ENCODE measurements at places on chromosomes 3 and 15.
A peak's percentile ranks its signal among the peaks of the same experiment; 100 is the strongest.

- no peak for DNase-seq
Observed at GRCh38 chr15:30984542-30984941, 6.9 kb downstream of the MTMR10 start.

DNA sequence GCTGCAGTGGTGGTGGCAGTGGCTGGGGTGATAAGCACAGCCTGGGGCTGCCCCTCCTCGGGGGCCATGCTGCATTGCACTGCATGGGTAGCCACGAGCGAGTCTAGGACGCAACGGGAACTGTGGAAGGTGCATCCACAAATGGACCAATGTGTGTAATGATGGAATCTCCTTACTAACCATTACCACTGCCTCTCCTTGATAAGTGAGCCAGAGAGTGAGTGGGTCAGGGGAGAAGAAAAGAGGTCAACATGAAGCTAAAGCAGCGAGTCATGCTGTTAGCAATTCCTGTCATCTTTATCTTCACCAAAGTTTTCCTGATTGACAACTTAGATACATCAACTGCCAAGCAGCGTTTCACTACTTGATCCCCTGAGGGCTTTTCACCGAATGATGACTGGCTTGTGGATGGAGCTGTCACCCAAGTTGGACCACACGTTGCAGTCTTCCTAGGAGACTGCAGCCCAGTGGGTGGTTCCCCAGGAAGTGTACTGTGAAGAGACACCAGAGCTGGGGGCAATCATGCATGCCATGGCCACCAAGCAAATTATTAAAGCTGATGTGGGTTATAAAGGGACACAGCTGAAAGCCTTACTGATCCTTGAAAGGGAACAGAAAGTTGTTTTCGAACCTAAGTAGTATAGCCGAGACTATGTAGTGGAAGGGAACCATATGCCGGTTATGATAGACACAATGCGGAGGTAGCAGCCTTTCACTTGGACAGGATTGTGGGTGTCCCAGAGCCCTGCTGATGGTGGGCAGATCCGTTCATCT is 20.6 kb downstream of the SAMD7 start:
- peak; percentile 9 for DNase-seq

- DNase-seq: no peak
Observed at GRCh38 chr3:126677862-126678503, 23.1 kb upstream of the TXNRD3 start.

- DNase-seq: no peak
Observed at GRCh38 chr3:101185341-101185740, 135.0 kb downstream of the IMPG2 start.

- no peak for DNase-seq
Observed at GRCh38 chr3:158718490-158719170, 13.6 kb downstream of the RARRES1 start.

- DNase-seq: peak; percentile 71
Observed at GRCh38 chr3:57057351-57057750, 3.1 kb upstream of the SPATA12 start.

- DNase-seq: peak; percentile 90
Observed at GRCh38 chr15:92714477-92715401, 59.2 kb upstream of the FAM174B start.

GRCh38 chr3:123660900-123661299 is 76.0 kb upstream of the HACD2 start:
- DNase-seq: peak; percentile 18

DNA sequence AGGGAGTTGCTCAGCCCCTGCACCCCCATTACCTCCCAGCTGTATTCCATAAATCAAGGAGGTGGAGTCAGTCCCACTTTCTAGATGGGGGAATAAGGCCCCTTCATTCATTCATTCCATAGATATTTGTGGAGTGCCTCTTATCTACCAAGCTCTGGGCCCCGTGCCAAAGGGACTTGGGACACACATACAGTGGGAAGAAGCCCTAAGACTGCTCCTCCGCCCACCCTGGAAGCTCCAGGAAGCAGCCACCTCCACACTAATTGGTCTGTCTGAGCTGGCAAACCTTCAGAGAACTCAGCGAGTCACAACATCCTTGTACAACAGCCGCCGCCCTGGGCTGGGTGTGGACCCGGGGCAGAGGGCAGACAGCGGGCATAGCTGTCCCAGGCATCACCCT is 6.4 kb downstream of the STRA6 start:
- no peak for DNase-seq

DNA sequence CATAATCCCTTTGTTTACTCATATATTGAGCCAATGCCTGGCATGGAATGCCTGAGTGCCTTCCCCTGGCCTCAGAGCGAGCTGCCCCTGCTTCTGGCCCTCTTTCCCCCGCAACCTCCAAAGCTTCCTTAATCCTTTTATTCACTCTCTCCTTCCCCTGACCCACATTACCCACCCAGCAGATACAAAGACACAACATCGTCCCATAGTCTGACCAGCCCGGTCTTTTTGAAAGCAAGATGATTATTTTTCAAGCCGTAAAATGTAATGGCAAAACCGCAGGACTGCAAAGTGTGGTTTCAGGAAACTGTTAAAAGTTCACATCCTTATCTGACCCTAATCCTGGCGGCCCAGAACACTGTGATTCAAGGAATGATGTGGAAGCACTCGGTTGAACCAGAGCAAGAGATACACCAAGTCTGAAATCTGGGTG is 78.4 kb upstream of the LRTM1 start:
- no peak for DNase-seq

GRCh38 chr15:69034352-69034751 is 19.9 kb downstream of the NOX5 start:
- no peak for DNase-seq

DNA sequence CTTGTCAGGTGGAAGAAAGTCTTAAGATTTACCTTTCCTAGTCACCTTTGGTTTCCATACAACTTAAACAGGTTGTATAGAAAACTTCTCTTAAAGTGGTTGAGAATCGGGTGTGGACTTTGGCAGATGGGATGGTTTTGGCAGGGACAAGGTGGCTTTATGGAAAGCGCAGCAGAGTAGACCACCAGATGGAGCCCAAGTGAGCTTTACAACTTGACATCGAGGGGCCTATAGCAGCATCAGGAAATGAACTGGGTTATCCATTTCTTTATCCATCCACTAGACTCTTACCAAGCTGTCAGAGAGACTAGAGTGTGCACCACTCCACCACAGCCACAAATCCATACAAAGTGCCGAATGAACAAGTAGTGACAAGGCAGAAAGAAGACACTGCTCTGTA is 85.3 kb upstream of the MBNL1 start:
- DNase-seq: peak; percentile 91

DNA sequence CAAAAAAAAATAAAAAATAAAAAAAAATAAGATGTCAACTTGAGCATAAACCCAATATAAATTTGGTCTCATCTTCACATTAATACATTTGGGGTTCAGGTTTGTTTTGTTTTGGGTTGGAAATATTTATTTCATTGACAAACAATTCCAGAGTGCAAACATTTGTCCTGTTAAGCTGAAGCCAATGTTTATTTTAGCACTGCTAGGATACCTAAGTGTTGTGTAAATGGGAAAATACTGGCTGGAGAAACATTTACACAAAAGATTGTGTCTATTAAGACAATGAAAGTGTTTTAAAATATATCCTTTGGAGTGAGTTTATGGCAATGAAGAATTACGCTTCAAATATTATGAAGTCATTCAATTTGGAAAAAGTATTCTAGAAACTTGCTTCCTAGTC is 91.1 kb downstream of the MEIS2 start:
- no peak for DNase-seq

DNA sequence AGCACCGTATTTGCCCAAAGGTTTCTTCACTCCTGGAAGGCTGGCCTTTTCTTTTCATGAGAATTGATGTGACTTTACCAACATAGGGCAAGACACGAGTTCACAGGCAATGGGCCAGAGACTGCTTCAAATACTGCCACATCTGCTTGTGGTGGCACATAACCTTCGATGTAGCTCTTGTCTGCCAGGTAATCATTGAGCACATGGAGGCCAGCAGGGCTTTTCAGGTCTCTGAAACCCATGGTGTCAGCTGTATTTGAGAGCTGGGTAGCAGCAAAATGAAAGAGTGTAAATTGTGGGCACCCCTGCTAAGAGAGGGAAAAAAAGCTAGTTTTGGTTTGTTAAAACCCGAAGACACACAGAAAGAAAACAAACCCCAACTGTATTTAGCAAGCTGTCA is 200.7 kb downstream of the NAALADL2 start:
- DNase-seq: no peak

- DNase-seq: no peak
Observed at GRCh38 chr15:74712311-74712710, 13.0 kb downstream of the CYP1A1 start.

GRCh38 chr15:90839187-90840071 is 29.0 kb upstream of the FURIN start:
- peak; percentile 94 for DNase-seq

GRCh38 chr15:71290002-71290401 is 174.7 kb downstream of the THSD4 start:
- no peak for DNase-seq

DNA sequence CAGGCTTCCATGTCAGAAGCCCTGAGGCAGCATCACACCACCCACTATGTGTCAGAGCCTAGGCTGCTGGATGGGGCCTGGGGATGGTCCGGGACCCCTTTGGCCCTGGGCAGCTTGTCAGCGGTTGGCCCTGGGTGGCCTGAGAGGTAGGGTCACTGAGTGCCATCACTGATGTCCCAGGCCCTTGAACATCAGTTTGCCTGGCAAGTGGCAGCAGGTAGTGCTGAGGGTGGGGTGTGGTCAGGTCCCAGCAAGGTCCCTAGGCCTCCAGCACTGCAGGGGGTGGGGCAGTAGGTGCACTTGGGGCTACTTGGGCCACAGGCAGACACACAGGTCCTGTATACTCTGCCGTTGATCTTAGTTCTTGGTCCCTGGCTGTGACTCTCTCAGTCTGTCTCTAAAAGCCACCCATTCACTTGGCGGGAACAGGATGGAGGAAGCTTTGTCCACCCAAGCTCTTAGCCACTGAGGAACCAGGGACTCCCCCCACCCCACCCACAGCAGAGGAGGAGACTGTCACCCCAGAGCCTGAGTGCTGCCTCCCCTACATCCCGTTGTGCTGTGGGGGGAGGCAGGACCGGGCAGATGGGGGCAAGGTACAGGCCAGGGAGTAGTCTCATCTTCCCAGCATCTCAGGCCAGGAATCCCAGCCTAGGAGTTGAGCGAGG is 5.8 kb downstream of the GNAI2 start:
- DNase-seq: no peak

- no peak for DNase-seq
Observed at GRCh38 chr3:72088486-72089025, 303.6 kb upstream of the PROK2 start.

GRCh38 chr3:184596886-184597575 is 35.4 kb downstream of the EPHB3 start:
- DNase-seq: no peak

- no peak for DNase-seq
Observed at GRCh38 chr3:157070678-157070999, 89.3 kb downstream of the CCNL1 start.

DNA sequence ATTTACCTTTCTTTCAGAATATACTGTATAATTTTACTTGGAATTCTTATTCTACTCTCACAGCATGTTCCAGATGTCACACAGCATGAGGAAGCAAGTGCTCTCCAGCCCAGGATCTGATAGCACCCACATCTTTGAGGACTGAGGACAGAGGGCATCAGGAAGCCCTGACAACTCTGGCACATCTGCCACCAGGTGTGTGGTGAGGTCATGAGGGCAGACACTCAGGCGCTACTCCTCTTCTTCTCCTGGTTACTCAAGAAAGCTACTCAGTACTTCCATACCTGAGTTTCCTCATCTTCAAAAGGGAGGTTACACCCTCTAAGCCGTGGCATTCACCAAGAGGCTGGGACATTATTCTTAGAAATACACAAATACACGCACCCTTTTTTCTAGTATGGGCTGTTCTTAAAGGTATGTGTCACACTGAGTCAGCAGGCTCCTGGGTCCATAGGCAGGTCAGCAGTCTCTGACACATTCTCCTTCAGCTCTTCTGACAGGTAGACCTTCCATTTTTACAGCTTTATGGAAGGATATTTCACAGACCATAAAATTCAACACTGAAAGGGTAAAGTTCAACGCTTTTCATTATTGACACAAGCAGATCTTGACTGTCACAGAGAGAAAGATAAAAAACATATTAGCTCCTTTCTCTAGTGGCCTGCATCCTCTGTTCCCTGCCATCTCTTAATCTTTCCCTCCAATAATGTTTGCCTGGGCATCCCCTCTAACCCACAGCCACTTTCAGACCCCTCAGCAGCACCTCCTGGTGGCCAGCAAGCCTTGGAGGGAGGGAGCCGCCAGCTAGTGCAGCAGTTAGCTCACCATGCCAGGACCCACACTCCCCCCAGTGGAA is 103.2 kb upstream of the TJP1 start:
- peak; percentile 76 for DNase-seq

GRCh38 chr3:56916716-56917360 is 115.1 kb upstream of the ARHGEF3 start:
- no peak for DNase-seq

DNA sequence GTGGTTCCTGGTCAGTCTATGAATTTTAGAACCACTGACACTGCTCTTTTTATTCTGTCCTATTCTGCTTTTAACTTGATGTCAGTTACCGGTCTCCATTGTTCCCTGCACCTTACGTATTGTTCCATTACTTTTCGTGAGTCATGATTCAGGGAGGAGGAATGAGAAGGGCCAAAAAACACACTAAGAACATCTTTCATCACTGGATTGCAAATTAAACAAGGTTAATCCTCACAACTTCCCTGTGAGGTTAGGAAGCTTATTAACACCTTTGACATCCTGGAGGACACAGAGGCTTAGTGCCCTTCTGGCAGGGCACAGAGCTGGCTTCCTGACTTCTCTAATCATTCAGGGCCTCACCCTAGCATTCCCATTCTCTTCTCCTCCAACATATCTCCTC is 227.6 kb upstream of the SATB1 start:
- no peak for DNase-seq

DNA sequence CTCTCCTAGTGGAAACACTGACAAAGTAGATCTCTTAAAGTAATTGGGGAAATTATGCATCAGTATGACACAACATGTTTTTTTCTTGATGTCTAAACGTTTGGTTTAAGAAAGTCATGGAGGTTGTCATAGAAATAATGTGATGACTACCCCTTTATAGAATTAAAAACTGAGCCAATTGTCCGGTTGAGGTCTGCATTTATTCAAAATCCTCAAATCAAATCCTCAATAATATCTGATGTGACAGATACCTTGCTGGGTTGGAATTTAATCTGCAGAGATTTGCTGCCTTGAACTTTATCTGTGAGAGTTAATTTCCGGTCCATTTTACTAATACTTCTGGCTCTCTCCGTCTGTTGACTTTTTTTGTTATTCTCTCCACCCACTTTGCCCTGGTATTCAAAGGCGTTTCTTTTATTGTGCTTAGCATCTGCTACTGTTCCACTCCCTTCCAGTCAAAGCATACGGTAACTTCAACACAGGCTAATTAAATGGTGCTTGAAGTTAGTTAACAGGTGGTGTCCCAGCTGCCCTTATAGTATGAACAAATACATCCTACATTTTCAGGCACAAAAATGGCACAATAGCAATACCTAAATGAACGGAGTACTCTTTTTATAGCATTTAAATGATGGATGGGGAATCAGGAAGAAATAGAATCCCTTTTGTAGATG is 628.3 kb downstream of the ROBO1 start:
- no peak for DNase-seq

- DNase-seq: no peak
Observed at GRCh38 chr3:196774848-196775422, 35.3 kb downstream of the PAK2 start.

All from hematopoietic multipotent progenitor cell treated with erythropoietin and hydrocortisone succinate and interleukin-3 and kit ligand, for 4 days (in vitro differentiated cells).